Skin of body (tissue), 3 donors: ENCODE measurements at places on chromosomes 11 and 22. TPM values are rescaled to one million over a fixed set of nuclear protein-coding genes. Genes with fewer than 3 reads are reported as not detected.

Gene INS
- not detected for total RNA-seq

DNA sequence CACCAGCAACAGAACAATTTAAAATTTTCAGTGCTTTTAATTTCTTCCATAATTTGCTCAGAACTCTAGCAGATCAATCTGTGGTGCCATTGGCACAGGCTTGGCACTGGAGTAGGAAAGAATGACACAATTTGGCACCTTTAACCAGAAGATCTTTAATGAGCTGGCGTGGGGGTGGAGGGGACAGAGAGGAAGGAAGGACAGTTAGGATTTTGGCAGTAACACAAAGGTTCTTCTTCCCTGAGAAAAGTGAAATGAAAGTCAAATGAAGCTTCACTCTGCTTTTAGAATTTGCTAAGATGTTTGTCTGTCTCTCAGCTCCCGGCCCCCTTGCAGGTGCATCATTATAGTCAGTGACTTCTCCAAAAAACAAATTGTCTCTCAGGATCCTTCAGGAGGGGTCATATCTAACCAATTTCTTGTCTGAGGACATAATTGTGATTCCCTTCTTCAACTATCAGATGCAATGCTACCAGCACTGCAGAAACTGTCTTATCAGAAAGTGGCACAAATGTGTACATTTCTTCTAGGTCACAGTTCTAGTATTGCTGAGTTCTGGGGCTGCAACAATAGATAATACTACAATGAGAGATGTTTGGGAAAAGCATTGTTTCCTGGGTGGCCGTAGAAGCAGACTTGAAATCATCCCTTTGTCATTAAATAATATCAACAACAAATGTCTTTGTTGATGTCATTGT lies 66.8 kb downstream of the CSTPP1 start:
- DNase-seq, result no peak

GRCh38 chr22:33382436-33382835 lies 324.3 kb upstream of the SYN3 start:
- no peak for DNase-seq

- DNase-seq, result peak; percentile 53
Measured at GRCh38 chr11:94134651-94135512, 6.2 kb downstream of the PANX1 start.

- no peak for DNase-seq
Measured at GRCh38 chr11:114027391-114027790, 32.1 kb upstream of the ZBTB16 start.

DNA sequence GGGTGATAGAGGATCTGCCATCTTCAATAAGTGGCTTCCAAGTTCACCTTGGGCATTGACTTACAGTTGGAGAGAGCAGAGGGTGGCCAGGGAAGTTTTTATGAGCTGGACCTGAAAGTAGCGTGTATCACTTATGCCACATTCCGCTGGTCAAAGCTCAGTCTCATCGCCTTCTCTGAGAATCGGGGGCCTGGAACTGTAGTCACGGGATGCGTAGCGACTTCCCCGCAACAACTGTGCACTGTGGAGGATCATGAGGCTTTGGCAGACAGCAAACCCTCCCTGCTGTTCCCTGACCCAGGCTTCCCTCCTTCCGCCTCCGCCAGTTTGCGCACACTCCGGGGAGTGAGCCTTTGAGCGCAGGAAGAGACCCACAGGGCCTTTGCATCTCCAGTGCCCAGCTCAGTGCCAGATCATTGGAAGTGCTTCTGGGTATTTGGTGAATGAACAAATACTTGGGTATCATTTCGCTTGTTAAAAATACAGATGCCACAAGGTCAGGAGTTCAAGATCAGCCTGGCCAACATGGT lies 95.5 kb downstream of the CEP164 start:
- no peak for DNase-seq

- no peak for DNase-seq
Measured at GRCh38 chr11:27722117-27722952, 22.1 kb upstream of the BDNF start.
